ENCODE measurements at places on chromosomes 11 and 22.
A peak's percentile ranks its signal among the peaks of the same experiment; 100 is the strongest.

DNA sequence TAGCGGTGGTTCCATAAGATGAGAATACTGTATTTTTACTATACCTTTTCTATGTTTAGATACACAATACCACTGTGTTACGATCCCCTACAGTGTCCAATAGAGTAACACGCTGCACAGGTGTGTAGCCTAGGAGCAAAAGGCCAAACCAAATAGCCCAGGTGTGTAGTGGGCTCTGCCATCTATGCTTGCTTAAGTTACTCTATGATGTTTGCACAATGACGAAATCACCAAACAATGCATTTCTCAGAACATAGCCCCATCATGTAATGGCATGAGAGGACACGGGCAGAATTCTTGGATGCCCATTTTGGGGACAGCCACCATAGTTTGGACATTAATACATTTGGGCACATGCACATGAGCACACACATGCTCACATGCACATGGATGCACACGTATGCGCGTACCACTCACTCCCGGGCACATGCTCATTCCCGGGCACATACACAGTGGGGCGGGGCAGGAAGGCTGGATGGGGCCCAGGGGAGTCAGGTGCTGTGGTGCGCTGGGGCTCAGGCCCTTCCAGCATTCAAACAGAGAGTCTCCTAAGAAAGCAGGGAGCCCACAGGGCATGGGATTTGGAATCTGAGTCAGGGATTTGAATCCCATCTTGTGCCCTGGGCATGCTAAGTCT, 51.1 kb downstream of the RTN4R start:
- DNase-seq: no peak

- no peak for DNase-seq
Observed at GRCh38 chr22:46446799-46447198, 90.6 kb downstream of the CELSR1 start.

DNA sequence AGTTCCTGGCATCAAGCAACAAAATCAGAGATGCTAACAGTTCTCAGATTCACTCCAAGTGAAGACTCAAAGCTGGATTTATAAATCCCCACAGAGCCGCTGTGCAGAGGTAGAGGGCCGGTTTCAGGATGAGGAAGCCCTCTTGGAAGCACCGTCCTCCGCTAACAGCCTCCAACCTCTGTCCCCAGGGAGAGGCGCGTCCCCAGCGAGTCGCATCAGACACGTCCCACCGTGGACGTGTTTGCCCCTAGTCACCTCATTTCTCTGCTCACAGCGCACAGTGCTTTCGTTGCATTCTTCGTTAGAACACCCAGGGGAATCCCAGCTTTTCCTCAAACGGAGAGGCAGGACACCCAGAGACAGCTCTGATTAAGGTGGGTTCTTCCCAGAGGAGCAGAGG, 642.9 kb downstream of the BRD1 start:
- no peak for DNase-seq

DNA sequence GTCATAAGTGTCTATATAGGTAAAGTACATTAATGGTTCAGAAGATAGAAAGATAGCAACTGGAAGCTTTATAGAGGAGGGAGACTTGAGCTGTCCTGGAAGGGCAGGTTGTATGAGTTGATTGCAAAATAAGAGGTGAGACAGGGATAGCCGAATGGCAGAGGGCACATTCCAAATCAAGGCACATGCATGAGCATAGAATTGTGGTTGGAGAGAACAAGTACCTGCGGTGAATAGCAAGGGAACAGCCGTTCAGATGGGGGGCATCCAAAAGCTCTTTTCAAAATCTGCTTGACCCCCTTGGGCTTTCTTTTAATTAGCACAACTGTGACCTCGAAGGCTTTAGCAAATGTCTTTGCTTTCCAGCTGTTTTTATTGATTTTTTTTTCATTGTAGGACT, 473.0 kb upstream of the CCDC90B start:
- no peak for DNase-seq

GRCh38 chr11:61134801-61135257, 26.4 kb downstream of the VPS37C start:
- no peak for DNase-seq

- DNase-seq: no peak
Observed at GRCh38 chr22:19890502-19891316, 36.0 kb upstream of the GNB1L start.

DNA sequence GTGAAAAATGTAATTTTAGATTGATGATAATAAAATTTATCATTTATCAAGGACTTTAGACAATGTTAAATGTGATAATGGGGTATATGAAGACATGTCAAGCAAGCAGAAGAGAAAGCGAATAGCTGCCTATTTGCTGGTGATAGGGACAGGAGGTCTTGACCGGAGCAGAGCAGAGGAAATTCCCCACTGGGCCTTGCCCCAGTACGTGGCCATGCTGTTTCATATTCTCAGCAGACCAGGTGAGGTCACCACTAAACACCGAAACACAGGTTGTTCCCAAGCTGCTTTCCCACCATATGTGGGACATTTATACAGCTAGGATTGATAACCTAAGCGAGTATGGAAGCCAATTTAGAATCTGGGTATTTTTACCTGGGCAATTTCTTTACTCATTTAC, 1629.6 kb downstream of the FAM181B start:
- no peak for DNase-seq

- no peak for DNase-seq
Observed at GRCh38 chr11:17351172-17351509, 459 bp upstream of the NCR3LG1 start.

DNA sequence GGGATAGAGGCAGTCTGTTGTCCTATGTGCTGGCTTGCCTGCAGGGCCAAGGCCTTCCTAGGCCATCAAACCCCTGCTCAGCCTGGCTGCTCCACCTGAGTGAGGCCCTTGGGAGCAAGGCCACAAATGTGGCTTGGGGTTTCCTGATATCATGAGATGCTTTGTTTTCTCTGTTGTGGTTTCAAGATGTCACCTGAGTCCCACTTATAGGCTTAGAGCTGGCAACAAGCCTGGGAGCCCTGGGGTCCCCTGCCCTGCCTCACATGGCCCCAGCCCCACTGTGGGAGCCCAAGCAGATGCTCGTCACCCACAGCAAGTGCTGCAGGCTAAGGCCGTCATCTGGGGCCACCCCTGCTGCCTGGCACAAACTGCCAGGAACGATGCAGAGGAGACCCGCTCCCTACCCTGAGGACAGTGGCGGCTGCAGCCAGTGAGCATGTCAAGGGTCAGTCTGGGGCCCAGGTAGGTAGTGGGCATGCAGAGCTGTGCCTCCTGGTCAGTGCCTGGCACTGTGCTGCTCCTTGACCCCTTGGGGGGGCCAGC, 75.4 kb upstream of the KCNQ1OT1 start:
- DNase-seq: peak; percentile 7

DNA sequence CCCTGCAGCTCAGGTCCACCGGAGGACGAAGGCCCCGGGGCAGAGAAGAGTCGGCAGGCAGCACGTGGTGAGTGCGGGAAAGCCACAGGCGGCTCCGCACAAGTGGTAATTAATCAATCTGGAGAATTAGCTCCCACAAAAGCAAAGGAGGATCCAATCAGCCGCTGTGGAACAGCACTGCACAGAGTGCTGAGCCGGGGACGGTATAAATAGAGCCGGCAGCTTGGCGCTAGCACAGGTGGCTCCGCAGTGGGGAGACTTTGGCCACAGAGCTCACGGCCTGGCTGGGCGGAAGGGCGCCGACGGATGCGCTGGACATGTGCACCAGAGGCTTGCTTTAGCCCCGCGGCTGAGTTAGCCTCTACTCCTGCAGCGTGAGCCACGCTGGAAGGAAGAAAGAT, 48.9 kb downstream of the IGSF9B start:
- DNase-seq: no peak

DNA sequence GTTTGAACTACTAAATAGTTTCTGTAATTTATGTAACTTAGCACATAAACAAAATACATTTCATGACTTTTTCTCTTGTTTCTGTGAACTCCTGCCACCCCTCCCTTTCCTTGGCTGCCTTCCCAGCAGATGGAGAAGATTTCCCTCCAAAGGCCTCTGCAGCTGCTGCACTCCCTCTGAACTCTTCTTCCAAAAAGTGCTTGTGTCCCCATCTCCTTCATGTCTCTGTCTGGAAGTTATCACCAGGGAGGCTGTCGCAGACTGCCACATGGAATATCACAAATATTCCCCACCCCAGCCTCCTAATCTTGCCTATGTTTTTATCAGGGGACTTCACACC, 1068.3 kb downstream of the OPCML start:
- no peak for DNase-seq

DNA sequence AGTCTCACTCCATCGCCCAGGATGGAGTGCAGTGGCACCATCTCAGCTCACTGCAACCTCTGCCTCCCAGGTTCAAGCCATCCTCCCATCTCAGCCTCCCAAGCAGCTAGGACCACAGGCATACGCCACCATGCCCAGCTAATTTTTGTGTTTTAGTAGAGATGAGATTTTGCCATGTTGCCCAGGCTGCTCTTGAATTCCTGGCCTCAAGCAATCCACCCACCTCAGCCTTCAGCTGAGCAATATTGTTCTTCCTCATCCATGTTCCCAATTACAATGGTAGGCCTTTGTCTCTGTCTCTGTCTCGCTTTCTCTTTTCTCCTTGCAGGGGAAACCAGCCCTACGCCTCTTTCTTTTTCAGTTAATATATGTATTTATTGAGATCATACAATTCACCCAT, 10.3 kb downstream of the HSPA8 start:
- no peak for DNase-seq

- no peak for DNase-seq
Observed at GRCh38 chr11:93870616-93871015, 20.2 kb upstream of the VSTM5 start.

GRCh38 chr11:103602840-103603239, 433.6 kb upstream of the DDI1 start:
- no peak for DNase-seq

- DNase-seq: no peak
Observed at GRCh38 chr11:130945896-130946295, 29.6 kb upstream of the SNX19 start.

DNA sequence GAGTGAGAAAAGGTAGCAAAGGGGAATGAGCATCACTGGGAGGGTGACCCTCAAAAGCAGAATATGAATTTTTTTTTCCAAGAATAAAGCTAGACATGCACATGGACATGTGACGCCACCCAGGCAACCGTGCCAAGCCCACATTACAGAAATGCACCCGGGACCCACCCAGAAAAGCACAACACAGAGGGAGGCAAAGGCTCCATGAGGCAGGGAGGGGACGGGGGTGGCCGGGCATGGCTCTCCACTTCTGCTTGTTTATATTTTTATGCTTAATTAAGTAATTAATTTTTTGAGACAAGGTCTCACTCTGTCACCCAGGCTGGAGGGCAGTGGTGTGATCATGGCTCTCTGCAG, 1524.3 kb downstream of the BRD1 start:
- no peak for DNase-seq

GRCh38 chr22:32106930-32107329, 52.2 kb downstream of the C22orf42 start:
- no peak for DNase-seq

DNA sequence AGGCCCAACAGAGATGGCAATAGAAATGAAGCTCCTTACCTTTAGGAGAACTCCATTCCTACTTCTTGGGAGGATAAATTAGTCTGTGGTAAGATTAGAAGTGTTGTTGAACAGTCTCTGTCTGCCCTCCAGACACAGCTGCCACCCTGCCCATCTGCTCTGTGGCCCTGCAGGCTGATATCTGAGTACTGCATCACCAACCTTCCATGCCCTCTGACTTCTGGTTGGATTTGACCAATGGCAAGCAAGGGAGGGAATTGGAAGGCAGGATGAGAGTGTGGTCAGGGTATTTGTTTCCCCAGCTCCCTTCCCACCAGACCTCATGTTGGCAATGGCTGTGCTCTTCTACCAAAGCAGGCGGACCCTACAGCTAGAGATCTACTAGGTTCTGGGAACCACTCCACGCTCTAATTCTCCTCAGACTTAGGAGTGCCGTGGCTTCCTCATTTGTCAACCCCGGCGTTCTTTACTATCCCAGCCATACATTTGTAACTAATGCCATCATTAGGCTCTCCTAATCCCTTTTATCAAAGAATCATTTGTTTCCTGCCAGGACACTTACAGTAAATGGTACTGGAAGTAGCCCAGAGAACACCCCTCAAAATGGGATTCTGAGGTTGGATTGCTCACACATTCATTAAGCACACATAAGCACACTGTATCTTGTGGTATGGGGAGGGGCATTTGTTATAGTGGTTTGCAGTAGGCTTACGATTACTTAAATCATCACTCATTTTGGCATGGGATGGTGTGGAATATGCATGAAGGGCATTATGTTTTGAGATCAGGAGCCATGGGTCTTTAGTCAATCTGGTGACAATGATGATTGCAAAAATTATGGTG, 35.4 kb upstream of the CD44 start:
- no peak for DNase-seq

GRCh38 chr11:58867556-58867955, 23.1 kb upstream of the GLYATL2 start:
- no peak for DNase-seq

DNA sequence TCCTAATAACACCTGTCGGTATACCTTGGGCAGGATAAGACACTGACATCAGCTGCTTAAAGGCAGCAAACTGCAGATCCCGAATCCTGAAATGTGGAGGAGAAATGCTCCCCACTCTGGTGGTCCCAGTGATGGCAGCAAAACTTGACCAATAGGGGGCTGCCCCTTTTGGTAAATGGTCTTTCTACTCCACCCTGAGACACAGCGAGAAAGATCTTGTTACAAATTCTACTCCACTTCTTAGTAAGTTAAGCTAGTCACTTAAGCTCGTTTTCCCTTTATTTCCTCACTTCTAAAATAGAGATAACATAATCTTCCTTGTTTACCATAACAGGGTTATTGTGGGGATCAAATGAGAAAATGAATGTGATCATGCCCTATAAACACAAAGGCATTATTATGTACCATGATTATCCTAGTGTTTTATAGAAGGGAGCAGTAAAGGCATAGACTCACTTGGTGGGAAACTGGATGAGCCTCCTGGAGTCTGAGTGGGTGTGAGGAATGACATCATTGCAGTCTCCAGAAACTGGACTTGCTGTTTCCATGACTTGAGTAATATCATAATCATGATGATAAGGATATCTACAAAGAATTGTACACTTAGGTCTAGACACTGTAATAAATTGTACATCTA, 50.9 kb downstream of the ENDOD1 start:
- no peak for DNase-seq

DNA sequence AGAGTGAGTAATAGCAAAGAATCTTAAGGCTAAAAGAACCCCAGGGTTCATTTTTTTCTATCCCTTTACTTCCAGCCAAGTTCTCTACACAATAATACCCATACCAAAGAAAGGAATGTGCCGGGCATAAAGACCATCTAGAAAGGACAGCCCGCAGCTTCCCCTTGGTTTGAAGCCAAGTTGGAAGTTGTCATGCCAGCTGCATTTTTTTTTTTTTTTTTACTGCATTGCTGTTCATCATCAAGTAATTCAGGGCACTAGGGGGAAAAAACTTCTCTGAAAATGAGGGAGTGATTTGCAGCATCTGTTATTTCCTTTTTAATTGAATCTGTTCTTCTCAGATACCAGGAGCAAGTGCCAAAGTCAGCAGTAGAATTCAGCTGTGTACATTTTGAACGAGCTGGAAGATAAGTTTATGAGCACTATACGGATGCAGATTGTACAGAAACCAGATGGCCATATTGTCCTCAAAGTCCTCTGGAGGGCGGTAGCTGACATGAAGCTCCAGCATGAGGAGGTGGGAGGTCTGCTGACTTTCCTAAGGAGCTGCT, 56.4 kb downstream of the UBASH3B start:
- DNase-seq: no peak

- DNase-seq: no peak
Observed at GRCh38 chr11:103586756-103587155, 449.7 kb upstream of the DDI1 start.

Measured in T-helper 1 cell (primary cell).